Vagina (tissue), 2 donors: ENCODE measurements at places on chromosomes 2 and 18.

- H3K4me3 ChIP-seq: no peak overlapping the region
- H3K4me1 ChIP-seq: no peaks in the 10 kb centered on the region
- DNase-seq: no peak
- H3K27ac ChIP-seq: no peak overlapping the region
- no peaks in the 10 kb centered on the region for H3K36me3 ChIP-seq
Measured at GRCh38 chr2:63434024-63435001, 154.0 kb downstream of the WDPCP start.

DNA sequence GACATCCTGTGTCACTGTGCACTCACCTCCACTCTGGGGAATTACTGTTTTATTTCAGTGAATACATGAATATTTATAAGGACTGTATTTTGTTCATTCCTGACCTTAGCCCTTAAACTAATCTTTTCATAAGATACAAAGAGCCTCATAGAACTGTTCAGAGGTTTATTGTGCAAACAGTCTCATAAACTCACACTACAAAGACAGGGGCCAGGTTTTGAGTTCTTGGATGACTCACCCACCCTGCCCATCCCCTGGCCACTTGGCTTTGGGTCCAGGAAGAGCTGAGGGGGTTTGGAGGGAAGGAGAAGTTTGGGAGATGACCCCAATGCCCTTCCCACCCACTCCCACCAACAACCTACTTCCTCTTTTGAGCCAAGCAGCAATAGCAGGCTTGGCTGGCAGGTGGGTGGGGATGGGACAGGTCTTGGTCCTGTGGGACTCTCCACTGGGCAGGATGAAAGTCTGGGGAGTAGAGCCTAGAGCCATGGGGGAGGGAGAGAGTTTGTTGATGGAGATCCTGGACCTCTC, 43.1 kb upstream of the IL1R2 start:
- DNase-seq: no peak
- H3K27me3 ChIP-seq: no peaks in the 10 kb centered on the region
- no peaks in the 10 kb centered on the region for H3K4me1 ChIP-seq
- no peak overlapping the region for H3K4me3 ChIP-seq

- no peak overlapping the region for H3K4me3 ChIP-seq
- H3K27ac ChIP-seq: no peak overlapping the region
- no peaks in the 10 kb centered on the region for H3K36me3 ChIP-seq
Measured at GRCh38 chr2:6827566-6828298, 38.0 kb downstream of the CMPK2 start.

- no peak overlapping the region for H3K27ac ChIP-seq
- DNase-seq: no peak
- H3K36me3 ChIP-seq: no peaks in the 10 kb centered on the region
- H3K4me1 ChIP-seq: peaks cover 13% of the 10 kb centered on the region
- H3K4me3 ChIP-seq: no peak overlapping the region
- no peaks in the 10 kb centered on the region for H3K27me3 ChIP-seq
Measured at GRCh38 chr18:59620381-59620780, 76.8 kb downstream of the CCBE1 start.

DNA sequence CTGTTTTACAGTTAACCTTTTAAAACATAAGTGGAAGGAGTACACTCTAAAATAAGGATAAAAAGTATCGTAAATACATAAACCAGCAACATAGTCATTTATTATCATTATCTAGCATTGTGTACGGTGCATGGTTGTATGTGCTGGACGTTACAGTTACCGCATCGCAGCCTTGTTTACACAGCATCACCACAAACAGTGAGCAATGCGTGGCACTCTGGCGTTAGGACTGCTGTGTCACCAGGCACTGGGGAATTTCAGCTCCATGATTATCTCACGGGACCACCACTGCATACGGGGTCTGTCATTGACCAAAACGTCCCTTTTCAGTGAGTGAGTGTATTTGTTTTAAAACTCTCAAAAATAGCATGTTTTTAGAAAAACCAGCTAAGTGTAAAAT, 103.0 kb upstream of the SNTG2 start:
- no peak overlapping the region for H3K27ac ChIP-seq
- no peak overlapping the region for H3K4me3 ChIP-seq
- DNase-seq: no peak
- H3K4me1 ChIP-seq: no peaks in the 10 kb centered on the region
- H3K36me3 ChIP-seq: no peaks in the 10 kb centered on the region

- DNase-seq: no peak
- H3K36me3 ChIP-seq: no peaks in the 10 kb centered on the region
- H3K27ac ChIP-seq: no peak overlapping the region
- no peaks in the 10 kb centered on the region for H3K4me1 ChIP-seq
- no peaks in the 10 kb centered on the region for H3K27me3 ChIP-seq
Measured at GRCh38 chr2:239077260-239077659, 229.4 kb downstream of the TWIST2 start.

DNA sequence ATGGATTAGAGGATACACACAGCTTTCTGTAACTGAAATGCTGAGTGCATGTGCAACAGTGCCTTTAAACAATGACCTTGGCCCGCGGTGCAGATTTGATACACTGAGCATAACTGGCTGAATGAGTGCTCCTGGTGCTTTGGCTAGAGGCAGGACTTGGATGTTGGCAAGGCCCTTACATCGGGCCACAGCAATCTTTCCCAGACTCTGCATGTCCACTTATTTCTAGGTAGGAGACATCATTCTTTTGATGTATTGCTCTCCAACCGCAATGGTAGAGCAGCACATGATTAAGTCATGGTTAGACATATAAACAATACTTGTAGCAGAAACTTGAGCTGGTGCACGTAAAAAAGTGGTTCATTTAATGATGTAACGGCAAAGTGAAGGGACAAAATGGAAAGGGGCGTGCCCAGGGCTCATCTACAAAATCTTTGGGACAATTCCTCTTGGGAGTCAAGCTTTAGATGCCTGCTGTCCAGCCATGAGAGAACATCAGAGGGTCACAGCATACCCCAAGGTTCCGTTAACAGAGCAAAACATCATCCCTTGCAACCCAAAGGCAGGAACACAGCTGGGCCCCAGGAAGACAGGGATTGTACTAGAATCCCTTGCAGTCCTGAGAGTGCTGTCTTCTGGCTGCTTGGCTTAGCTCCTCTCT, 43.4 kb downstream of the RAB31 start:
- no peak overlapping the region for H3K4me3 ChIP-seq
- H3K4me1 ChIP-seq: peaks cover 20% of the 10 kb centered on the region
- H3K36me3 ChIP-seq: no peaks in the 10 kb centered on the region
- peak overlapping the region; percentile 4 for H3K27ac ChIP-seq
- H3K27me3 ChIP-seq: no peaks in the 10 kb centered on the region

GRCh38 chr2:64865073-64865830, 123.9 kb upstream of the SLC1A4 start:
- peaks cover 28% of the 10 kb centered on the region for H3K4me1 ChIP-seq
- H3K27me3 ChIP-seq: no peaks in the 10 kb centered on the region
- peak overlapping the region; percentile 79 for H3K4me3 ChIP-seq
- H3K36me3 ChIP-seq: no peaks in the 10 kb centered on the region

GRCh38 chr2:86634352-86634751, 10.7 kb upstream of the RNF103 start:
- no peak for DNase-seq
- no peak overlapping the region for H3K4me3 ChIP-seq
- H3K36me3 ChIP-seq: no peaks in the 10 kb centered on the region
- no peak overlapping the region for H3K27ac ChIP-seq
- no peaks in the 10 kb centered on the region for H3K4me1 ChIP-seq
- H3K27me3 ChIP-seq: no peaks in the 10 kb centered on the region

GRCh38 chr2:64101141-64101591, 43.1 kb downstream of the PELI1 start:
- H3K27me3 ChIP-seq: no peaks in the 10 kb centered on the region
- H3K4me3 ChIP-seq: no peak overlapping the region
- no peak overlapping the region for H3K27ac ChIP-seq
- H3K36me3 ChIP-seq: peaks cover 4% of the 10 kb centered on the region
- H3K4me1 ChIP-seq: peaks cover 16% of the 10 kb centered on the region

DNA sequence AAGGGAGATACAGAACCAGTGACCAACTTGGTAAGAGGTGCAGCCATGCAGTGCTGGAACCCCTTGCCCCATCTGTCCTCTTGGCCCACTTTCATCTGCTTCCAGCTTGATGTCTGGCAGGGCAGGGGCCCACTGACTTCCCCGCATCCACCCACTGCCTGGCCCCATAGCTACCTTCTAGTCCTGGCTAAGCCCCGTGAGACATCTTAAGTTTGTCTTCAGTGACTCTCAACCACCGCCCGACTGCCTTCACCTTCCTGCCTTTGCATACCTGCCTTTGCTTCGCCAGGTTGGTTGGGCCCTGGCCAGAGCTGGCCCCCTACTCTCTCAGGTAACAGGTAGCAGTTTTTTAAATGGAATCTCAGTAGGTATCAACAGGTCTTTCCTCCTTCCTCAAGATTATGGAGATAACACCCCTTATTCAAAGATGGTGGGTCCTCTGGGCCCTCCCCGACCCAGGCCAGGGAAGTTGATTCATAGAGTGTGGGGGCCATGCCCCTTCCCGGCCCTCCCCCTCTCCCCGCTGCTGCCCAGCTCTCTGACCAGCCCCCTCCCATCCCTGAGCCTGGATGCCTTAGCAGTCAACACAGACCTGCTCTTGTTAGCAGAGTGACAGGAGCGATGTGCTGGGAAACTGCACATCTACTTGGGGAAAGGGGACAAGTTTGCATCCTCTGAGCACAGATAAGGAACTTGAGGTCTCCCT, 2.8 kb downstream of the ARID5A start:
- H3K4me1 ChIP-seq: peaks cover 74% of the 10 kb centered on the region
- peak overlapping the region; percentile 98 for H3K27ac ChIP-seq
- peak overlapping the region; percentile 82 for H3K4me3 ChIP-seq
- H3K36me3 ChIP-seq: no peaks in the 10 kb centered on the region
- DNase-seq: peak; percentile 84
- no peaks in the 10 kb centered on the region for H3K27me3 ChIP-seq

DNA sequence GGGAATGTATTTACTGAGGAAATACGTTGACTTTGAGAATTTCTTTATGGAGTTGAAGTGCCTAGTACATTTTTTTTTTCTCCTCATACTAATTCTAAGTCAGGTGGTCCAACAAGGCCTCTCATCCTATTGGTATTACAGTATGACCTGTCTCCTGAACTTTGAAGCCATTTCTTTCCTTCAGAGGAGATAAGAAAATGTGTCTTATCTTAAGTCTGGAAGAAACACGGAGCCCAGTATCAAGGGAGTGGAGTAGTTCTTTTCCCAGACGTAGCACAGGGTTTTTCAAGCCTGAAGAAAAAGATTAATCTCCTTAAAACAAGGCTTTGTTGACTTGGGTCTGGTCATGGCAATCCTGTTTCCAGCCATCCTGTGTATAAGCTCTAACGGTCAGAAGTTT, 11.6 kb upstream of the CPS1 start:
- DNase-seq: no peak
- no peak overlapping the region for H3K4me3 ChIP-seq
- no peaks in the 10 kb centered on the region for H3K4me1 ChIP-seq
- H3K27ac ChIP-seq: no peak overlapping the region

DNA sequence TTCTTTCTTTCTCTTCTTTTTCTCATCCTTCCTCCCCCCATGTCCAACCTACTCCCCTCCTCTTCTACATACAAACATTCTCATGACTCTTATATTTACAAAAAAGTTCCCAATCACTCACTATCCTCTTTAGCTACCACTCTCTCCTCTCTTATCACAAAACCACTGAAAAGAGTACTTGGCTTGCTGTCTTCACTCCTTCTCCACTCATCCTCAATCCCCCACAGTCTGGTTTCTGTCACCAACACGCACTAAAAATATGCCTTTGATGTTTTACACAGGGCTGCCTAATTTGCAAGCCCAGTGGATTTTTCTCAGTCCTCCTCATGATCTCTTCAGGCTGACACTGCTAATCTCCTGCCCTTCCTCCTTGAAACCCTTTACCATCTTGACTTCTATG, 159.5 kb downstream of the TNS1 start:
- H3K27me3 ChIP-seq: no peaks in the 10 kb centered on the region
- DNase-seq: no peak
- no peak overlapping the region for H3K27ac ChIP-seq
- no peak overlapping the region for H3K4me3 ChIP-seq

DNA sequence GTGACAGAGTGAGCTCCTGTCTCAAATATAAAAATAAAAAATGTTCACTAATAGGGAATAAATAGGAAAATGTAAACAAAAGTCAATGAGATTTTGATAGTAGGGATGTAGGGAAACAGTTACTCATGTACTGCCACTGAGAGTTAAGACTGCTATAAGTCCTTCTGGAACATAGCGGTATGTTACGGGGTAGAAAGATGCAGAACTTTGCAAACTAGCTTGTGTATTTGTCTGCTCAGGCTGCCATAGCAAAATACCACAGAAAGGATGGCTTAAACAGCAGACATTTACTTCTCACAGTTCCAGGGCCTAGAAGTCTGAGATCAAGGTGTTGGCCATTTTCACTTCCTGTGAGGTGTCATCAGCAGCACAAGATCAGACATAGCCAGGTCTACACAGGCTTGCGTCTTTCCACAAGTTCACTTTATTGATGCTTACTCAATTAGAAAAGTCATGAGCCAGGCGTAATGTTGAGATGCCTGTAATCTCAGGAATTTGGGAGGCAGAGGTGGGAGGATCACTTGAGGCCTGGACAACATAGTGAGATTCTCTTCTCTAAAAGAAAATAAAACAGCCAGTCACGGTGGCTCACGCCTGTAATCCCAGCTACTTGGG, 8.8 kb downstream of the TXNDC2 start:
- H3K4me3 ChIP-seq: no peak overlapping the region
- no peaks in the 10 kb centered on the region for H3K36me3 ChIP-seq
- no peaks in the 10 kb centered on the region for H3K4me1 ChIP-seq
- H3K27me3 ChIP-seq: no peaks in the 10 kb centered on the region

DNA sequence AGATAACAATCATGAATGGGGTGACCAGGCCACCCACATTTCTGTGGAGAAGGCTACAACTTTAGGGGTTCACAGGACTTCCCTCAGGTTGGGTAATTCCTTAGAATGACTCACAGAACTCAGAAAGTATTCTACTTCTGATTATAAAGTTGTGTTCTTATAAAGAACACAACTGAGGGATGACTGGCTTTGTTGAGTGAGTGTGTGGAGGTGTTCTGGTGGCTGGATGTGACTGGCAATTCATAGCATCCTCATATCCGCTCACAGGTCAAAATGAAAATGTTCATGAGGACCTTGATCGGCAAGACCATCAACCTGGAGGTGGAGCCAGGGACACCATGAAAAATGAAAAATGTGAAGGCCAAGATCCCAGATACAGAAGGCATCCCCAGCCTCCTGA, 143.3 kb upstream of the CAB39 start:
- no peak for DNase-seq
- no peaks in the 10 kb centered on the region for H3K36me3 ChIP-seq
- H3K27me3 ChIP-seq: no peaks in the 10 kb centered on the region
- no peaks in the 10 kb centered on the region for H3K4me1 ChIP-seq
- H3K27ac ChIP-seq: no peak overlapping the region

DNA sequence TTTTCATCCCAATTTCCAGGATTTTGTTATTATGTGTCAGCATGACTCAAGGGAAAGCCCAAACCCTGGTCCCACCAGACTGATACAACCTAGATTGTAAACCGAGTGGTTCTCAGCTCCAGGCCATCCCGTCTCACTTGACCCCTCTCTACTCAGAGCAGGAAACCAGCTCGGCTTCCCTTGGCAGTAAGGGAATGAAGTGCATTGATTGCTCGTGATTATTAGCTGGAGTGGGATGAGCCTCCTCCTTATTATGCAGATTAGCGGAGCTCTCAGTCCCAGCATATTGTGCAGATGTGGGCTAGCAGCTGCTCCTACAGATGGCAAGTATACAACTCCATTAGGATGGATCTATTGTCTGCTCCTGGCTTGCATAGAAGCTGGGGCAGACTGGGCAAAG, 167.6 kb downstream of the LNPK start:
- no peak overlapping the region for H3K4me3 ChIP-seq
- H3K36me3 ChIP-seq: no peaks in the 10 kb centered on the region
- no peak overlapping the region for H3K27ac ChIP-seq
- H3K4me1 ChIP-seq: no peaks in the 10 kb centered on the region
- H3K27me3 ChIP-seq: no peaks in the 10 kb centered on the region
- DNase-seq: no peak

GRCh38 chr2:66329081-66329605, 105.8 kb upstream of the MEIS1 start:
- no peaks in the 10 kb centered on the region for H3K4me1 ChIP-seq
- H3K27me3 ChIP-seq: no peaks in the 10 kb centered on the region
- H3K27ac ChIP-seq: no peak overlapping the region
- no peaks in the 10 kb centered on the region for H3K36me3 ChIP-seq
- H3K4me3 ChIP-seq: no peak overlapping the region
